Activated CD4-positive, alpha-beta T cell treated with anti-CD3 and anti-CD28 coated beads for 1 hour (primary cell): ENCODE measurements at places on chromosomes 2 and 18.

DNA sequence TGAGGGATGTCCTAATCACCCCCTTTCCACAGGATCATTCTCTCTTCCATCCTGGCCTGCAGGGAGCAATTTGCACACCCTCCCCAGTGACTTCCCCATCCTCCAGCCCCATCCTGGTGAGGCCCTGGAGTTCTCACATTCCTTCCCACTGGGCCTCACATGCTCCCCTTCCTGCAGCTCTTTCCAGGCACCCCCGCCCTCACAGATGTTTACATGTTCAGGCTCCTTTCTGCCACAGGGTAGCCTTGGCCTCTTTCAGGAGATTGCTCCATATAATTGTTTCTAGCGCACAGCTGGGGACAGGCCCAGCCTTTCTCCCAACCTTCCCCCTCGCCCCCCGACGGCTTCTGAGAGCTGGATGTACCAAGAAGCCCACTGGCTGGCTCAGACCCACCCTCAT, 288.4 kb upstream of the TRIB2 start:
- no peak for DNase-seq

DNA sequence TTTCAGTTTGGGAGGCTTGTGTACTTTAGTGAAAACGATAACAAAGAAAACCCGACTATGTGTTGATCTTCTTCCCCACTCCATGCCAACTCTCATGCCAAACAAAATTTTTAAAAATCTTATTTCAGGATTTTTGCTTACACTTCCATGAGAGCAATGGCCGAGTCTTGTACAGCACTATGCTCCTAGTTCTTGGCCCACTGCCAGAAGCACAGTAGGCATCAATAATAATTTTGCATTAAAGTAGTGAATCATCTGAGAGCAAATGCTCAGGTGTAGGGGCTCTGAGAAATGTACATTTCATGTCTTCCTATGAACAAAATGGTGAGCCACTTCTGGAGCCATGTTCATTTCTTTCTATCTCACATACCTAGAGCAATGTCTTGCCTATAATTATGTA, 62.2 kb downstream of the MAP3K19 start:
- DNase-seq = no peak

DNA sequence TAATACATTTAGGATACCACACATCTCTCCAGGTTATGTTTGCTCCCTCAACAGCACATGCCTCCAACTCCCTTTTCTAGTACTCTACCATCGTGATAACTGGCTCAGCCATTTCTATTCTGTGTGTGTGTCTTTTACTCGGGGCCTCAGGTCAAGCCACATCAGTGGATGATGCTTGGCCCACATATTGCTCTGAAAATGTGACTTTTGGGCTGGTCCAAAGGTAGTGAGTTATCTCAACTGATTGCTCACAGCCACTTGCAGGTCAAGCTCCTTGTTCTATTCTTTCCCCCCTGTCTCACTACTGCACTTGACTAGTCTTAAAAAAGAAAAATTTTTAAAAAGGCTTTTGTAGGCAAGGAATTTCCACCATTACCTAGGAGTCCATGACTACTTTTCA, 5.5 kb downstream of the DSG4 start:
- DNase-seq = no peak

DNA sequence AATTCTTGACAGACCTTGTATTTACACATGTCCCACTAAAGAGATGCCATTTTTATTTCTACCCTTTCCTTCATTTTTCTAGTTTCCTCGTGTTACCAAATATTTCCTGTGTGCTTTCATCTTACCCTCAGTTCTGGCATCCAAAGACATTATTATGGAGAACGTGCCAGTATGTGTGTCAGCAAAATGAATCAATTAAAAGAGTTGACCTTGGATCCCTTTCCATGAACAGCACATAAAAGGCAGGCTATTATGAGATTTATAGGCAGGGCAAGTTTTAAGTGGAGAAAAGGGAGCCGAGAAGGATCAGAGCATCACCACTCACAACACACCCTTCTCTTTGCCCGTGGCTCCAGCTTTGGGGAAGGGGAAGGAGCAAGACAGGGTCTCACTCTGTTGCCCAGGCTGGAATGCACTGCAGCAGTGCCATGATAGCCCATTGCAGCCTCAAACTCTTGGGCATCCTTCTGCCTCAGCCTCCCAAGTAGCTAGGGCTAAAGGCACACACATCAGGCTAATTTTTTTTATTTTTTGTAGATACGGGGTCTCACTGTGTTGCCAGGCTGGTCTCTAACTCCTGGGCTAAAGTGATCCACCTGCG, 149.9 kb downstream of the GFPT1 start:
- no peak for DNase-seq

DNA sequence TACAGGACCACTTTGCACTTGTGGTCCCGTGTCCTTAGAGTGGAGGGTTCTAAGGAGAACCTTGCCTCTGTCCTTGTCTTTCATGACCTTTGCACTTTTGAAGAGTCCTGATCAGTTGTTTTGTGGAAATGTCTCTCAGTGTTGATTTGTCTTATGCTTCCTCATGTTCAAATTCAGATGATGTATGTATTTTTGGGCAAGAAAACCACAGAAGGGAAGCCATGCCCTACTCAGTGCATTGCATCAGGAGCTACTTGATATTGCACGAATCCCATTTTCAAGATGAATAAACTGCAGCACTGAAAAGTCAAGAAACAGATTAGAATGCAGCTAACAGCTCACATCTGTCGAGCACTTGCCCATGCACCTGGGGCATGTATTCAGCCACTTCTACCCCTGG, 152.2 kb downstream of the INHBB start:
- no peak for DNase-seq

GRCh38 chr18:74665905-74666304, 68.2 kb downstream of the ZNF407 start:
- DNase-seq = no peak

DNA sequence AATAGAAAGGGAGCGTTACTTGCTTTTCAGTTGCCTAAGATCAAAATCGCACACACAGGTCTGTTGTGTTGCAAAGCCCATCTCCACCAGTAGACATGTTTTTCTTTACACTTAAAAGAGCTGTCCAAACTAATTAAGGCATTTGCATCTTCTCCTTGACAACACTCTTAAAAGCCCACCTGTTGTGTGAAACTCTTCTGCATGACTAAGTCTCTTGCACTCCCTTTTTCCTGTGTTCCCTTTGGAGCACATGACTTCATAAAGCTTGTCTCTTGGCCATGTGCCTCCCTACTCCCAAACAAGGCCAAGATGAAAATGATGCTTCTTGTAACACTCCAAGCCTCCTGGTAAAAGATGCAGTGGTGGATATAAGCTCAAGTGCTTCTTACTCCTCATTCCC, 26.1 kb downstream of the PID1 start:
- DNase-seq = no peak

- no peak for DNase-seq
Measured at GRCh38 chr2:200393191-200393590, 86.7 kb downstream of the SPATS2L start.

DNA sequence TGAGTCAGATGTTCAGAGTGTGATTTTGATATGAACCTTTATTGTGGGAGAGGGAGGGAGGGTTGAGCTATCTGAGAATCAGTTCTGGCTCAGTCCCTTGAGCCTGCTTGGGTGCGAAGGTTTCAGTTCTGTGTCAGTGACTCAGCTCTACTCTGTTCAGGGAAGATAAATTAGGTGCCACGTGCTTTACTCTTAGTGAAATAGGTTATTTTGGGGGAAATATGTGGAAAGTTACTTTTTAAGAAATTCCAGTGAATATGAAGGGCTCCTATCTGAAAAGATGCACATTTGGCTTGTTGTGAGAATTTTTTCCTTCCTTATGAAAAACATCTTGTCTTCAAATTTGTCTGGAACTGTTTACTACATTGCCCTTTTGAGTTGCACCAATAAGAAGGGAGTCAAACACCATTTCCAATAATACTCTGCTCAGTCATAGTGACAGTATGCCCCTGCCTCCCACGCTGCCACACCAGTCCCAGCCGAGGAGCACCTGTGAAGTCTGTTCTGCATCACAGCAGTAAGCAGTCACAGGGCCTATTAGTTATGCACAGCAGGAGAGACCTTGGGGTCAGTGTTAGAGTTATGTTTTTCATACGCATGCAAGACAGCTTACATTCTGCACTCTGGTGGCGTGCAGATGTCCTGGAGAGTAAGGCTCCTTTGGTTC, 32.8 kb upstream of the DNAH7 start:
- no peak for DNase-seq

- no peak for DNase-seq
Measured at GRCh38 chr2:134713176-134713575, 5.6 kb downstream of the TMEM163 start.

DNA sequence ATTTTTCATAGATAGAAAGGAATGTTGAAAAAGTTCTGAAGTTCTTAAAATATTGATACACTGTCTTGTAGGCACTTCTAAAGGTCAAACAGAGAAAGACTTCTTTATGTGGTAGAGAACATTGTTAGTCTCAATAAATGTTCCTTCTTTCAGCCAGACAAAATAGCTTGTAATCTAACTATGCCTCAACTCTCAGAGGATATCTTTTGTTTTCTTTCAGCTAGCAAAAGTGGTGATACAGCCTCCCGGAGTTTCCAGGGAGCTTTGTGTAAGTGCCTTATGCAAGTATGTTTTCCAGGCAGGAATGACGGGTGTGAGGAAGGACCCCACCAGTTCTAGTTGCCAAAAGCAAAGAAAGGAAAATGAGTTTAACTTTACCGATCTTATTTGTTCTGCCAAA, 452.1 kb upstream of the ST6GAL2 start:
- no peak for DNase-seq

DNA sequence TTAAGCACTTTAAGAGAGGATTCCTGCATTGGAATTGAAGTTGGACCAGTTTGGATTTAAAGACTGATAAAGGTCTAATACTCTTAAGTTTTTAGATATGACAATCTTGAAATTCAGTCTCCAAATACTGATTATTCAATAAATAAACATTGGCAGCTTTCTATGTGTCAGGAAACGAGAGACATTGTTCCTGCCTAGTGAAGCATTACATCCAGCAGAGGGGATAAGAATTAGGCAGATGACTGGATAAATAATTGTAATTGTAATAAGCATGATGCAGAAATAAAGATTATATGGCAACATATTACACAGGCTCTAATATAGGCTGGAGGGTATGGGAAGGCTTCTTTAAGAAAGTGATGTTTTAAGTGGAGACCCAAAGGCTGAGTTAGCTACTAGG, 226.5 kb upstream of the MMADHC start:
- no peak for DNase-seq

GRCh38 chr2:239250216-239251081, 150.4 kb downstream of the HDAC4 start:
- no peak for DNase-seq

DNA sequence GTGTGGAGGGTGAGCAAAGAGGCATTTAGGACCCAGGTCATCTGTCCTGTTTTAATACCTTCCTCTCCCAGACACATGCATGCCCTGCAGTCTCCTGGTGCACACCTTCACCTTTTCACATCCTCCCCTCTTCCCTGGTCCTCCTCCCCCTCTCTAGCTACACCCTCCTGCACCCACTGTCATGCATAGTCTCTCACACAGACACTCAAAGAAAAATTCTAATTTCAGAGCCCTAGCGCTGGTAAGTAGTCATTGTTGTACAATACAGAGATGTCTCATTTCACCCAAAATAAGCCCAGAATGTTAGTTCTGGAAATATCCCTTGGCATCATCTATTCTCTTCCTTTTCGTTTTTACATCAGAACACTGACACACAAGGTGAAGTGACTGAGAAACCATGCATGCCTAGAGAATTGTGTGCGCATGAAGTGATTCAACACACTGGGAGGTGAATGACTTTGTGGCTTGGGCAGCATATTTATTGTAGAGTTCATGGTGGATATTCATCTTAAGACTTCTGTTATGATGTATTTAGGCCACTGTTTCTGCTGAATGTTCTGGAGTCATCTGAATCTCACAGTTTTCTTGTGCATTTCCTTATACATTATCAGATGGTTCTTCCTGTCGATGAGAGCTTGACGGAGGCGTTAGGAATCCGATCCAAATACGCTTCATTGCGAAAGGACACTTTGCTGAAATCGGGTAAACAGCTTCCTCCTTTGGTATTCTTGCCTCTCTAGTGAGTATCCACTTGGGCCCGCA, 69.9 kb downstream of the COA5 start:
- no peak for DNase-seq

DNA sequence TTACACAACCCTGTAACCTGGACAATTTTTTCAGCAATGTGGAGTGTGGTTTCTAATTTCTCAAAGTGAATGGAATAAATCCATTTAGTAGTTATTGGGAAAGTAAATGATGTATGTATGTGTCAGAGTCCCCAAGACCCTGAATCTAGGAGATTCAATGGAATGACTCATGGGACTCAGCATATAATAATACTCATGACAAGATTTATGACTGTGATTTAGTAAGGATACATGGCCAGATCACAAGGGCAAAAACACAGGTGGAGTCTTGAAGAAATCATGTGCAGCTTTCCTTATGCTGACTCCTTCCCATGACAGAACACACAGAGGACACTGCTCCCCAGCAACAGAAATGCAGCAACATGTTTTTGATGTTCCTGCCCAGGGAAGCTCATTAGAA, 1877.7 kb upstream of the LRRTM1 start:
- no peak for DNase-seq

GRCh38 chr2:55033076-55033742, 17.0 kb downstream of the RTN4 start:
- no peak for DNase-seq

- no peak for DNase-seq
Measured at GRCh38 chr2:118654945-118655344, 192.5 kb downstream of the EN1 start.

DNA sequence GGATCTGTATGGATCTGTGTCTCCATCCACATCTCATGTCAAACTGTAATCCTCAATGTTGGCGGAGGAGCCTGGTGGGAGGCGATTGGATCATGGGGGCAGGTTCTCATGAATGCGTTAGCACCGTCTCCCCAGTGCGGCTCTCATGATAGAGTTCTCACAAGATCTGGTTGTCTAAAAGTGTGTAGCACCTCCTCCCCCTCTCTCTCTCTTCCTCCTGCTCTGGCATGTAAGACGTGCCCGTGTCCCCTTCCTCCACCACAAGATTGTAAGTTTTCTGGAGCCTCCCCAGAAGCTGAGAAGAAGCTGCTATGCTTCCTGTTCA, 55.0 kb upstream of the ROCK2 start:
- no peak for DNase-seq

GRCh38 chr2:237228281-237228625, 142.6 kb downstream of the COPS8 start:
- DNase-seq = no peak
